B cell (primary cell): ENCODE measurements at places on chromosomes 16 and 17. TPM values are rescaled to one million over a fixed set of nuclear protein-coding genes. Genes with fewer than 3 reads are reported as not detected.

GAS2L2 gene
- polyA plus RNA-seq: 0.09 and 0.10 TPM in 2 replicates

TAC4 gene
- not detected in 2 replicates for polyA plus RNA-seq

ABCC11 gene
- 0.09 TPM in 1 of 2 replicates, not detected in the other for polyA plus RNA-seq

CAMTA2 gene
- polyA plus RNA-seq: 37.1 and 48.3 TPM in 2 replicates

GPR179 gene
- polyA plus RNA-seq: 0.01 TPM in 2 replicates

AGRP gene
- polyA plus RNA-seq: not detected in 2 replicates

NPIPA3 gene
- polyA plus RNA-seq: 1.4 and 12.2 TPM in 2 replicates

TMEM186 gene
- 4.2 and 5.8 TPM in 2 replicates for polyA plus RNA-seq

PIEZO1 gene
- polyA plus RNA-seq: 331 and 354 TPM in 2 replicates

GAS7 gene
- 2.1 and 3.4 TPM in 2 replicates for polyA plus RNA-seq

MATCAP1 gene
- polyA plus RNA-seq: 8.9 and 9.1 TPM in 2 replicates

SDR42E2 gene
- 0.12 and 0.13 TPM in 2 replicates for polyA plus RNA-seq

ABI3 gene
- polyA plus RNA-seq: 9.8 and 15.6 TPM in 2 replicates

WDR90 gene
- polyA plus RNA-seq: 23.1 and 25.7 TPM in 2 replicates

ORAI3 gene
- polyA plus RNA-seq: 24.2 and 32.2 TPM in 2 replicates

MED9 gene
- polyA plus RNA-seq: 11.6 and 13.8 TPM in 2 replicates

KRTAP9-4 gene
- polyA plus RNA-seq: not detected in 2 replicates

CDRT4 gene
- polyA plus RNA-seq: 2.1 and 23.0 TPM in 2 replicates

ZNF205 gene
- polyA plus RNA-seq: not detected in 2 replicates

PITPNM3 gene
- polyA plus RNA-seq: 0.25 and 0.31 TPM in 2 replicates

STH gene
- not detected in 2 replicates for polyA plus RNA-seq

SLC5A2 gene
- 0.43 and 0.69 TPM in 2 replicates for polyA plus RNA-seq

PRAC2 gene
- not detected in 2 replicates for polyA plus RNA-seq

CD300E gene
- 0.92 and 1.4 TPM in 2 replicates for polyA plus RNA-seq

APRT gene
- 121 and 161 TPM in 2 replicates for polyA plus RNA-seq

CDH8 gene
- polyA plus RNA-seq: not detected in 2 replicates

AANAT gene
- 0.42 and 0.88 TPM in 2 replicates for polyA plus RNA-seq

SKAP1 gene
- 24.5 and 37.3 TPM in 2 replicates for polyA plus RNA-seq

DCXR gene
- 143 and 424 TPM in 2 replicates for polyA plus RNA-seq

KCNJ18 gene
- polyA plus RNA-seq: not detected in 2 replicates

EVI2A gene
- 6.9 and 18.2 TPM in 2 replicates for polyA plus RNA-seq

UTS2R gene
- polyA plus RNA-seq: 0.86 and 0.88 TPM in 2 replicates

CDR2L gene
- polyA plus RNA-seq: 0.03 and 0.07 TPM in 2 replicates

EVPLL gene
- polyA plus RNA-seq: 0.06 TPM in 1 of 2 replicates, not detected in the other

OR3A2 gene
- 0.37 TPM in 1 of 2 replicates, not detected in the other for polyA plus RNA-seq

DHRS7C gene
- polyA plus RNA-seq: not detected in 2 replicates

KRTAP9-8 gene
- not detected in 2 replicates for polyA plus RNA-seq

MSL1 gene
- 69.8 and 80.1 TPM in 2 replicates for polyA plus RNA-seq

C17orf100 gene
- polyA plus RNA-seq: 1.4 and 3.7 TPM in 2 replicates

KRT13 gene
- polyA plus RNA-seq: not detected in 2 replicates

SMYD4 gene
- 10.3 and 11.9 TPM in 2 replicates for polyA plus RNA-seq

ZNF689 gene
- 8.1 and 9.6 TPM in 2 replicates for polyA plus RNA-seq

TBC1D3H gene
- not detected in 2 replicates for polyA plus RNA-seq

DNAH17 gene
- polyA plus RNA-seq: 0.01 and 0.04 TPM in 2 replicates

NLGN2 gene
- polyA plus RNA-seq: 0.52 and 0.68 TPM in 2 replicates

NACA2 gene
- polyA plus RNA-seq: not detected in 2 replicates

KRTAP4-3 gene
- polyA plus RNA-seq: not detected in 2 replicates

BTBD17 gene
- not detected in 2 replicates for polyA plus RNA-seq

MMP2 gene
- polyA plus RNA-seq: not detected in 2 replicates

KRTAP1-5 gene
- not detected in 2 replicates for polyA plus RNA-seq

FOXN1 gene
- not detected in 2 replicates for polyA plus RNA-seq

PLEKHG4 gene
- polyA plus RNA-seq: 4.6 and 7.1 TPM in 2 replicates

KRT15 gene
- polyA plus RNA-seq: not detected in 2 replicates

DCTN5 gene
- polyA plus RNA-seq: 22.3 and 22.4 TPM in 2 replicates

TBC1D3K gene
- polyA plus RNA-seq: not detected in 2 replicates

CACNG1 gene
- not detected in 2 replicates for polyA plus RNA-seq

MFAP4 gene
- not detected in 2 replicates for polyA plus RNA-seq

RASD1 gene
- 0.82 and 0.95 TPM in 2 replicates for polyA plus RNA-seq
